Activated CD4-positive, alpha-beta T cell treated with anti-CD3 and anti-CD28 coated beads for 4 hours (primary cell): ENCODE measurements at places on chromosomes 16 and 17.

DNA sequence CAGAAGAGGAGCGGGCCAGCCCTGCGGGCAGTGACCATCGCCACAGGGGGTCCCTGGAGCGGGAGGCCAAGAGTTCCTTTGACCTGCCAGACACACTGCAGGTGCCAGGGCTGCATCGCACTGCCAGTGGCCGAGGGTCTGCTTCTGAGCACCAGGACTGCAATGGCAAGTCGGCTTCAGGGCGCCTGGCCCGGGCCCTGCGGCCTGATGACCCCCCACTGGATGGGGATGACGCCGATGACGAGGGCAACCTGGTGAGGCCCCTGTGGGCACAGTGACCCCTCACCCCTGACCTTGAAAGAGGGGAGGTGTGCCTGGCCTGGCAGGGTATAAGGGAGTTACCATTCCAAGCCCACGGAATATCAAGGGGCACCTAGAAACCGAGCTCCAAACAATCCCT, 35.1 kb upstream of the ABCC3 start:
- no peak for DNase-seq

DNA sequence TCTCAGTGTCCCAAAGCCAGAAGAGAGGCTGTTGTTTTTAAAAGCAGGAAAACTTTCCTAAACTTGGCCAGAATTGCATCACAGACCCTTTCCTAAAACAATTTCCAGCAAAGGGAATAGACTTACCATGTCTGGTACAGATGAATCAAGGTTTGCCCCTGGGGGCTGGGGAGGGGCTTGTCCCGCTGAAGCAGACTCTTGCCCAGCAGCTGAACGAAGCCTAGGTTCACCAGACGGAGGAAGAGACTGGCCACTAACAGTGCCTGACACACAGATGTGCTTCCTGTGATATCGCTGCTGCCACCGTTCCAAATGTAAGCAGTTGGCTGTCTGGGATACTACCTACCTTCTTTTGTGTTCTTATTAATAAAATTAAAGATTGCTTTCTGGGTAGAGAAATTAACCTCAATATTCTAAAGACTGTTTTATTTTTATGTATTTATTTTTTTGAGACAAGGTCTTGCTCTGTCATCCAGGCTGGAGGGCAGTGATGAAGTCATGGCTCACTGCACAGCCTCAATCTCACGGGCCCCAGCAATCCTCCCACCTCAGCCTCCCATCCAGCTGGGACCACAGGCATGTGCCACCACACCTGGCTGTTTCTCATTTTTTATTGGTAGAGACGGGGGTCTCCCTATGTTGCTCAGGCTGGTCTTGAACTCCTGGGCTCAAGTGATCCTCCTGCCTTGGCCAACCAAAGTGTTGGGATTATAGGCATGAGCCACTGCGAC, 13.5 kb downstream of the PRCD start:
- DNase-seq: no peak

DNA sequence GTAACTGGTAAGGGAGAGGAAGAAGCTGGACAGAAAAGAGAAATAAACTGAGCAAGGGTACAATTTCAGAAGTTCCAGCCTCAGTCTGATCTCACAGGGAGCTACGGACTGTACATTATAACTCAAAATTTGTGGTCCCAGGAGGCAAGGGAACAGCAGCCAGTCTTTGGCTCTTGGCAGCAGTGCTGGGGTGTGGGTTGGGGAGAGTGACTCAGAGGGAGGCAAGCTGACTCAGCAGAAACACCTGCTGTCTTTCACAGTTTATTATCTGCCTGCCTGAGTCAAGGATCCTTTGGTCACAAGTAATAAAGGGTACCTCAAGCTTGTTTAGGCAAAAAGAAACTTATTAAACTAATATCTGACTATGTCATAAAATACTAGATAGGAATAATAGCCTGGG, 73.5 kb upstream of the KIF2B start:
- DNase-seq: no peak

DNA sequence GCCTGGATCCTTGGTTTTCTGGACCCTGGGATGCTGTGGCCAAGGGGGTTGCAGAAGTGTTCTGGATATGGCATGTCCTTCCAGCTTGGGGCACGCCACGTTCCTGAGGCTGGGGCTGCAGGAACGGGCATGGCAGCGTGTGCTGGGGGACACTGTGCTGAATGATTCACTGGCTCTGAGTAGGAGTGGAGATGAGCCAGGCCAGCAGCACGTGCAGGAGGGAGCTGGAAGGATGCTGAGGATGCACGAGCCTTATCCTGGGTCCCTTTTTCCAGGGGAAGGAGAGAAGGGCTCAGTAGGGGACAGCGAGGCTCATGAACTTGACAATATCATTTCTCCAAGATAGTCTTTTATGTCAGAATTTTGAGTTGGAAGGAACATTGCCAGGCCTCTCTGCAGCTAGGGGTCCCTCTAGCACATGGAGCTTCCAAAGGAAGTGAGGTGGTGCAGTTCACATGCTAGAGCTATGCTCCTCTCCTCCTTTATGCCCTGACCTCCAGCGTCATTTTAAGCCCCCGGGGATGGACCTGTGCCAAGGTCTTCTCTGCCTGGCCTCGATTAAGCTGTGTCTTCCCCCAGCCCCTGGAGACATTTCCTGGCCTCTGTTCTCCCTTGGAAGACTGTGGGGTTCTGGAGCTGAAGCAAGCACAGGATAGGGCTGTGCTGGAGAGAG, 125.9 kb downstream of the OR1D5 start:
- DNase-seq: no peak

DNA sequence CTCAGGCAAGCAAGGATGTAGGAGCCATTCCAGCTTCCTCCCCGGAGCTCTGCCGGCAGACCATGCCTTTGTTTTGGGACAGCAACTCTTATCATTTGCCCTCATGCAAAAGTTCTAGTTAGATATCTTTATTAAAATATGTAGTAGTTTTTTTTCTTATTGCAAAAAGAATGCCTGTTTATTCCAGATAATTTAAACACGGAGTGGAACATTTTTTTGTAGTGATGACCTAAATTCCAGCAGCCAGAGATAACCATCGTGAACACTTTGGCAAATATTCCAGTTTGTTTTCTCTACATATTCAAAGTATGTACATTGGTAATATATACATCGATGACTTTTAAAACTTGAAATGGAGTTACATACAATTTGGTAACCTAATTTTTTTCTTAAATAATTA, 54.8 kb downstream of the CRISPLD2 start:
- DNase-seq: no peak

- DNase-seq: no peak
Observed at GRCh38 chr17:75064867-75065561, 18.0 kb downstream of the KCTD2 start.

DNA sequence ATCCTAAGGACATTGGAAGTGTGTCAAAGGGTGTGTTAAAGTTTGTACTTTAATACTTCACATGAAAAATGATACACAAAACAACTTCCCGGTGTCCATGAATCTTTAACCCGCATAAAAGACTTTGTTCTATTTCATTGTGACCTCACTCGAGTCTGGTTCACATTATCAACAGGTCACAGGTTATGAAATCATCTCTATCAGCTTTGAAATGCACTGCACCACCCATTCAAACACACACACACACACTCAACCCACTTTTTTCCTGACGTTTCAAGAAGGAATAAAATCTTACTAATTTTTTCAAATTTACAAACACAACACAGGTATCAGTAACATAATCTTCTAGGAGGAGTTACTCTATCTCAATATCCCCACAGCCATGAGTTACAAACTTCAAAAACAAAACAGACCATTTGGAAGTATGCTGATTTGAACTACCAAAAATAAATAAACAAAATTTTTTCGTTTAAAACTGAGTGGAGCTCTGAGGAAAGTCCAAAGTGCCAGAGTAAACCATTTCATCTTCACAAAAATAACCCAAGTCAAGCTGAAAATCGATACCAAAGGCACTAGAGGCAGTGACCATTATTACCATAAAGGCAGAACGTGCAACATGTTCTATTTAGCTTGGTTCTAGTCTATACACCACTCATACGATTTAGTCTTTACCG, 2.7 kb downstream of the ACOX1 start:
- DNase-seq: no peak

DNA sequence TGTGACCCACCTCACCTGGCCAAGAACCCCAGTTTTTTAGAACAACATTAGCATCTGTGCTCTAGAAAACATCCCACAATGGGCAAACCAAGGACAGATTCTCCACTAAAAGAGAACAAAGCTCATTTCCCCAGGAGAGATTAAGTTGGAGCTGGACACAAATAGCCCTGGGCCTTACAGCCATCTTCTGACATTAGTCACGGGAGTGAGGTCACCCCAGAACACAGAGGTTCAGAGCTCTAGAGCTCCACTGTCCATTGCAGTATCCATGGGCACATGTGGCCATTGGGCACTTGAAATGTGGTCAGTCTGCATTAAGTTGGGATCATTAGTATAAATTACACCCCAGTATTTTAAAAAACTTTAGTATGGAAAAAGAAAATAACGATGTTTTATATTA, 47.6 kb upstream of the RBBP6 start:
- DNase-seq: no peak

DNA sequence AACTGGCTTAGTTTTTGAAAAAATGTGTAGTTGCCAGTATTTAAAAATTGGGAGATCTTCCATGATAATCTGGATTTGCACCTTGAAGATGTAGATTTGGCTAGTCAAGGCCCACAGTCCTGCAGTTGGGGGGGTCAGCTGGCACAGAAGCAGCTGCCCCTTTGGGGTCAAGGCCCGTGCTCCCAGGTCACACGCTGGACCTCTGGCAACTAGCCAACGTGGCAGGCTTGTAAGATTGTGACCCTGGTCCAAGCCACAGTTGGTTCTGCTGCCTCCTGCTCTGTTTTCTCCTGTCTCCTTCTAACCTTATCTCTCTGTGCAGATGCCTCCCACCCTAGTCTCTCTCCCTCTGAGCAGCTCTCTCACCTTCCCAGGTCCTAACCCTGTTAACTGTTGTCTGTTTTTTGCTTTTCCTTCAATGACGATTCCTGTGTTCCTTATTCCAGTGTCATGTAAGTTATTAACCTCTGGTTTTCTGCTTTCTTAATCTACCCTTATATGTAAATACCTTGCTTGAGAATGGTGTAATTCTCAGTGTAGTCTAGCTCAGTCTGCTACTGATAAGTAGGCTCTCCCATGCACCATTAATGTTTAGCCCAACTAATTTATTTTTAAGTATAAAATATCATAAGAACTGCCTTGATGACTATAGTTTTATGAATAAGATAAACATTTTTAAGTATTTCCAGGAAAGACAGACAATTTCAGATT, 27.9 kb downstream of the CLEC16A start:
- no peak for DNase-seq

DNA sequence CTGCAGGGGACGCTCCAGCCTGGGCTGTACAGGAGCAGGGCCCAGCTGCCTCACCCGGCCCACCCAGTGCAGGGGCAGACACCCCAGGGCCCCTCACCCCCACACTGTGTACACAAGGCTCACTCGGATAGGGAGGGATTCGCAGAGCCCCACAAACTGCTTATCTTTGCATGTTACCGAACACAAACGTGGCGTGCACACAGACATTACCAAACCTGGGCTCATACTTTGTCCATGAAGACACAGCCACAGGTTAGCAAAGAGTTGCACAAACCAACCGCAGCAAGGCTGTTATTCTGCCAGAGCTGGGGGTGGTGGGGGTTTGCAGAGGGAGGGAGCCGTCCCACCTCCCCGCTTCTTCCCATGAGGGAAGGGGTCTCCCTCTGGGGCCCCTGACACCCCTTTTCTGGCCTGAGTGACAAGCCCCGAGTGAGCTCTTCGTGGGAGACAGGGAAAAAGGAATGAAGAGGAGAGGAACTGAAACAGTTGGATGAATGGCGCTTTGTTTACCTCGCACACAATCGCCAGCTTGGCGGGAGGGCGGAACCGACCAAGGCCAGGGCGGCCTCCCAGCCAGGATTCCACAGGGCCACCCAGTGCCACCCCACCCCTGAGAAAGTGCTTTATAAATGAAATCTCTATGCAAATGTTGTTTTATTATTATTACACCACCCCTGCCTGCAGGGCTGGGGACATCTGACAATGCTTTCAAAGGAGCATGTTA, 434 bp upstream of the CPSF4L start:
- no peak for DNase-seq

DNA sequence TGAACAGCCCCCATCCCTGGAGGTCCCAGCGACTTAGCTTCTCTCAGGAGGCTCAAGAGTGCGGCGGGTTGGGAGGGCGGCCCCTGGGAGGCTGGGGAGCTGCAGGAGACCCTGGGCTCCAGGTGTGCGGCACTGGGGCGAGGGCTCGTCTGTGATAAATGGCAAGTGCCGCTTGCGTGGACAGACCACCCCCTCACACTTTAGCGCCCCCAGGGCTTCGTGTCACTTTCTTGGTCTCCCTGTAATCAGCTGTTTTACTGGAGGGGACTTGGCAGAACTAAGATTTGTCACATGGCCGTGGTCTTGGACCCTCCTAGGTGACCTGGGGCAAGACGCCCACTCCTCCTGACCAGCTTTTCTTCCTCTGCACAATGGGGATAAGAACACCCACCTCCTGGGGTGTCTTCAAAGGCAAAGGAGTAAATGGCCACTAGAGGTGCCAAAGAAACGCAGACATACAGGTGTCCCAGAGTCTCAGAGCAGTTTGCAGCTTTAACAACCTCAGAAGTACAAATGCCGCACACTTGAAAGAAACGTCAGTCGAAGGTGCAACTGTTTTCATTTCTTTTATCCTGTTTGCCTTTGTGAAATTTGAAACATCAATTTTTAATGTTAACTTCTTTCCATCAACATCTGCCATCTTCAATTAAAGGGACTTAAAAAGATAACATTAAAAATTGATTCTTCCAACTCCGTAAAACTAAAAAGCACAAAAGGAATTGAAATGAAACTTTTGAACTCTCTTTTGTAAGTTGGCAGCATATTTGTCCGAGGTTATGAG, 946 bp downstream of the OSGIN1 start:
- DNase-seq: no peak

DNA sequence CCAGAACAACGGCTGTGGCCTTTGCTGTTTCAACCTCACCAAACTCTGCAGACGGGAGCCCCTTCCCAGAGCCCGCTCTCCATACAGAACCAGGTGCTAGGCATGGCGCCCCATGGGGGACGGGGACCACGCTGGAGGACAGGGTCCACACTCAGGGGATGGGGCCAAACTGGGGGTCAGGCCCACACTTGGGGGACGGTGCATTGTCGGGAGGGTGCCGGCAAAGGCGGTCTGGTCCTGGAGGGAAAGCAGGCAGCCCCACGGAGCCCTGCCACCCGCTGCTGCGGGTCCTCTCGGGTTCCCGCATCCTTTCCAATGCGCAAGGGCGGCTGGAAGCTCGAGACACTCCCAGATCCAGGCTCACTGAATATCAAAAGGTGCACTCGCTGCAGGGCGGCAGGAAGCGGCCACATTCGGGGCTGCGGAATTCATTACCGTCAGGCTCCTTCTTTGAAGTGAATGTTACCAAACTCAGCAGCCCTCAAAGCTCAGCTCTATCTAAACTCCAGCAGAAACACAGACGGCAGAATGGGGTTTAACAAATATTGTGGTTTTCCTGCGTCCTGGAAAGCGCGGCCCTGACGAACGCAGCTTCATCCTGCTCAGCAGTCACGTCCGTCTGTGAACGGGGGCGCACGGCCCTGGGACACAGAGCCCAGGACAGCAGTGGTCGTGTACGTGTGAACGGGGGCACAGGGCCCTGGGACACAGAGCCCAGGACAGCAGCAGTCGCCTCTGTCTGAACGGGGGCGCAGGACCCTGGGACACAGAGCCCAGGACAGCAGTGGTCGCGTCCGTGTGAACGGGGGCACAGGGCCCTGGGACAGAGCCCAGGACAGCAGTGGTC, 41.3 kb downstream of the LMF1 start:
- no peak for DNase-seq
